ENCODE measurements at places on chromosomes 1 and 21.

- DNase-seq: no peak
Measured at GRCh38 chr1:115218699-115219098, 119.3 kb downstream of the NGF start.

DNA sequence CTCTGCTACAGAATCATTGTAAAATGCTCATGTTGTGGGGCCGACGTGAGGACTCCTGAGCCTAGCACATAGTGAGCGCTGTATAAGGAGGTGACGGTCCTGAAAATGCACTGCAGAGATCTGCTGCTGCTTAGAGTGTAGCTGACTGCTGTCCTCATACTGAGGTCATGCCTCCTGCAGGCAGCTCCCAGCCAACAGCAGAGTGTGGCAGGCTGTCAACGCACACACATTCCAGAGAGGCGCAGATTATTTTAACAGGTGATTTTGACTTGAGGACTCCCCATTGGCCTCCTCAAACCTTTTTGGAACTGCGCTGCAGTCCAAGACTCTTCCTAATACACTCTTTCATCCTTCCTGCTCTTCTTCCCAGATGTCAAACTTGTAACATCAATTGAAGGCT, 119.8 kb upstream of the KCNJ6 start:
- DNase-seq: no peak

DNA sequence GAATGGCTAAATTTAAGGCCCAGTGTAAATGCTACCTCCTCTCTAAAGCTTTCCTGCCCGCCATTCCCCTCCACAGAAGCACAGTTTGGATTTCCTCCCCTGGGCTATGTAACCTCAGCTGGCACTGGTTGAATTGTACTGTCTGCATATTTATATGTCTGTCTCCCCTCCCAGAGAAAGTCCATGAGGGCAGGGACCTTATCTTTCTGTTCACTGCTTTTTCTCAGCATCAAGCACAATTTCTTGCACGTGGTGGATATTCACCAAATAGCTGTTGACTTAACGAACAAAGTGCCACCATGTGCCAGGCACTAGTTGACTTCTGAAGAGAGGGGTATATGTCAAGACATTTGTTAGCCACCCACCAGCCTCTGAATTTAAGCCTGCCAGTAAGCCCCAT, 9.5 kb upstream of the PDIK1L start:
- DNase-seq: no peak

- DNase-seq: no peak
Measured at GRCh38 chr1:97770376-97770775, 150.5 kb downstream of the DPYD start.

DNA sequence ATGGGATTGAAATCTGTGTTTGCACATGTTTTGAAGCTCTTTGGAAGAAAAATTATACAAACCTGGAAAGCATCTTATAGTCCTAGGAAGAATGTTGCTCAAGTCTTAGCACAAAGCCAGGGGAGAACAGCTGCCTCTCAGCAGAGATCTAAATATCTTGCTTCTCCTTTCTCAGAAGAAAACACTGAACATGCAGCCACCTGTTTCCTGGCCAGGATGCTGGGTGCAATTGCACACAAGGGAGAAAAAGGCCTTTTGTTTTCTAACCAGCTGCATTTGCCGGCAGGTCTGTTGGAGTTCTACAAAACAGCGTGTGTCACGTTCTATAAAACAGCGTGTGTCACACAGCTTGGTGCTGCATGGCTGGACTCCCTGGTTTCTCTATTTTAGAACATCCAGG, 259.6 kb upstream of the PLD5 start:
- DNase-seq: no peak

DNA sequence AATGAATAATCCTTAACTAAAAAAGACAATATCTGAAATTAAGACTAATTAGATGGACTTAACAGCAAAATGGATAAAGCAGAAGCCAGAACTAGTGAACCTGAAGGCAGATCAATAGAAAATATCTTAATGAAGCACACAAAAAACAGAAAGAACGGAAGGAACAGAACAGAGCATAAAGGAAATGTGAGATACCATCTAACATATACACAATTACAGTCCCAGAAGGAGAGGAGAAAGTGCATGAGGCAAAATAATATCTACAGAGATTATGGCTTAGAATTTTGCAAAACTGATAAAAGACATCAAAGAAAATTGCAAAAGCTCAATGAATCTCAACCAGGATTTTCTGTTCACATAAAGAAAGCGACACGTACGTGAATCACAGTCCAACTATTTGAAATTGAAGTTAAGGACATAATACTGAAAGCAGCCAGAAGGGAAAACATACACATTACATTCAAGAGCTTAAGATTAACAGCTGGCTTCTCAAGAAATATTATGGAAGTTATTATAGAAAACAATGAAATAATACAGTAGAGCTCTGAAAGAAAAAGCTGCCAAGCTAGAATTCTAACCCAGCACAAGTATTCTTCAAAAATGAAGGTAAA, 182.0 kb downstream of the CDC42BPA start:
- no peak for DNase-seq

Measured in stimulated activated CD8-positive, alpha-beta memory T cell treated with anti-CD3 and anti-CD28 coated beads, Interleukin-2, amount 100 ng/mL, for 1 hour (primary cell).